Muscle of leg (tissue), 16 donors: ENCODE measurements at places on chromosomes 12 and 14. TPM values are rescaled to one million over a fixed set of nuclear protein-coding genes. Genes with fewer than 3 reads are reported as not detected.

DNA sequence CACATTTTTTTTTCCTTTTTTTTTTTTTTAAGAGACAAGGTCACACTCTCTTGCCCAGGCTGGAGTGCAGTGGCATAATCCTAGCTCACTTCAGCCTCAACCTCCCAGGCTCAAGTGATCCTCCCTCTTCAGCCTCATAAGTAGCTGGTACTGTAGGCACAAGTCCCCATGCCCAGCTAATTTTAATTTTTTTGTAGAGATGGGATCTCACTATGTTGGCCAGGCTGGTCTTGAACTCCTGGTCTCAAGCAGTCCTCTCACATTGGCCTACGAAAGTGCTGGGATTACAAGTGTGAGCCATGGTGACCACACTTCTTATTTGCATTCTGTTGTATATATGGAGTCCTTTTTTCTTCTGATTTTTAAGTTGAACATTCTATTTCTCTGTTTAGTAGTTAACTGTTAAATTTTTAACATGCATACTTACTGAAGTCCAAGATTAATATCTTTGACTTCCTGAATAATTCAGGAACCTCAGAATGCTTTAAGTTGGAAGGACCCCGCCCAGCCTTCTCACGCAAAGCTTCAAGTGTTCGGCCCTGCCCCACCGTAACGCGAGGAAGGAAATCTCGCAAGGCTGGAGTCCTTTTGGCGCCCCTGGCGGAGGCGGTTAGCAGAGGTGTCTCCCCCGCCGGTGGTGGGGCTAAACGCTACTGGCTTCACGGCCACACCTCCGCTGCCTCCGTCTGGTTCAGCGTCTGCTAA, 21.6 kb downstream of the SPATS2 start:
- no peak for DNase-seq

DNA sequence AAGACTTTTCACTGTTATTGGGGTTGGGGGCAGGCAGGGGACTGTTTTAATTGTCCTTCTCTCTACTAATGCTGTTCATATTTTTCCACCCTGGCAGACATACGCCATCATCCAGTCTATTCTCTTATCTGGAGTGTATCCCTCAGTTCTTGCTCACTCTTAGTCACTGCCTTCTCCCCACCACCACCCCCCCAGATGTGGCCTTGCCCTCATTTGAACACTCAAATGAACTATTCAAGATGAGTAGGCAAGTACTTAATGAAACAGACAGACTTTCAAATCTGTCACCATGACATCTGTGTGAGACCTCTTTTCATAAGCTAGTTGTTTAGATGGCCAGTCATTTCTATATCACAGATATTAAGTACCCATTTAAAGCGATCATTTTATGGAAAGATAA, 10.1 kb downstream of the NUDT4 start:
- DNase-seq: no peak

- peak; percentile 20 for DNase-seq
These were observed 16.0 kb upstream of the FBLN5 start for GRCh38 chr14:91963465-91963864.

DNA sequence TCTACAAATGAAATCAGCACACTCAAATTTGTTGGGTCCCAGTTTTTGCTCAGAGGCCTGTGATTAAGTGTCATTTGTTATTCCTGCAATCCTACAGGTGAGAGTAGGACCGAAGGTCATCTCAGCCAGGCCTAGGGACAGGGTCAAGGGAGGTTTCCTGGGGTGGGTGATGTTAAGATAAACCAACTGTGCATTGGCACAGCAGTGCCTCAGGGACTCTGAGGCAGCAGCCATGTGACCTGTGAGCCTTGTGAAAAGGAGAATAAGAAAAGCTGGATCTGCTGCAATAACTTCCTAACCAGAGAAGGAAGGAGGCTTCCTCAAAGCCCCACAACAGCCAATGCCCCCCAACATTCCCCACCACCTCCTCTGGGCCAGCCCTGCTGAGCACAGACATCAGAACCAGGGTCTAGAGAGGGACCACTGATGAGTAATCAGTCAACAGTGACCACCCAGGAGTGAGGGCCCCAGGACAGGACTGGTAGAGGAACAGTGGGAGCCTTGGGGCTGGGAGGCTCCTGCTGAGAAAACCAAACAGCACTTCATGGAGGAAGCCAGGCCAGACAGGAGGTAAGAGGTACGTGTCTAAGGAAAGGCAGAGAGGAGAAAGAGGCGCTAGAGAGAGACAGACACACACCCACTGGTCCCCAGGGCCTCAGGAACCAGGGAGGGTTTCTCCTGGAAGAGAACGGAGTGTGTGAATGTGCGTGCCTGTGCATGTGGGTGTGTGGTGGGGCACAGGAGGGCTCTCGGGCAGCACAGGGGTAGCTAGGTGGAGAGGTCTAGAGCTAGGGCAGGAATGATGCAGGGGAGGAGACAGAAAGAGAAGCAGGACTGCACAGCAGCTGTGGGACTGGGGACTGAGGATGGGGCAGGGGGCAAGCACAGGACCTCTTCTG, 82.4 kb downstream of the ITPK1 start:
- no peak for DNase-seq

SRRM4 gene
- 0.13 TPM for total RNA-seq

DNA sequence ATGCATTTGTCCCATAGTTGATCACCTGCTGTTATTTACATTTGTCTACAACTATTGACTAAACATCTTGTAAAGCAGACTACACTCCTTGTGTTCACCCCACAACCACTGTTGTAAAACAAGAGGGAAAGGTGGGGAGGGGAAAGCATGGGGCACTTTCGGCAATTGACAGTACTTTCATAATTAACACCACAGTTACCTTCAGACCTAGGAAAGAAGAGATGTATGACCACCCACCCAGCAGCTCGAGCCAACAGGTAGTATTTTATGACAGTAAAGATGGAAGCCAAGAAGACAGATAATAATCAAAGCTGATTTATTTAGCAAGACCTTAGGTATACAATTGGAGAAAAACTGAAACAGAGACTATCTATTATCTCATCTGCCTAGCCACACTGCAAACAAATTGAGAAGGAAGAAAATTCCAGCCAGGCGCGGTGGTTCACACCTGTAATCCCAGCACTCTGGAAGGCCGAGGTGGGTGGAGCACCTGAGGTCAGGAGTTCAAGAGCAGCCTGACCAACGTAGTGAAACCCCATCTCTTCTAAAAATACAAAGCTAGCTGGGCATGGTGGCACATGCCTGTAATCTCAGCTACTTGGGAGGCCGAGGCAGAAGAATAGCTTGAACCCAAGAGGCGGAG, 11.2 kb downstream of the HECTD4 start:
- no peak for DNase-seq

GRCh38 chr14:65377576-65377975, 35.0 kb upstream of the FUT8 start:
- DNase-seq: no peak
